ENCODE measurements at places on chromosomes 6 and 20.

GRCh38 chr6:148249679-148250375 lies 92.8 kb upstream of the SASH1 start:
- DNase-seq: no peak

GRCh38 chr20:50224531-50225255 lies 34.1 kb downstream of the CEBPB start:
- no peak for DNase-seq

DNA sequence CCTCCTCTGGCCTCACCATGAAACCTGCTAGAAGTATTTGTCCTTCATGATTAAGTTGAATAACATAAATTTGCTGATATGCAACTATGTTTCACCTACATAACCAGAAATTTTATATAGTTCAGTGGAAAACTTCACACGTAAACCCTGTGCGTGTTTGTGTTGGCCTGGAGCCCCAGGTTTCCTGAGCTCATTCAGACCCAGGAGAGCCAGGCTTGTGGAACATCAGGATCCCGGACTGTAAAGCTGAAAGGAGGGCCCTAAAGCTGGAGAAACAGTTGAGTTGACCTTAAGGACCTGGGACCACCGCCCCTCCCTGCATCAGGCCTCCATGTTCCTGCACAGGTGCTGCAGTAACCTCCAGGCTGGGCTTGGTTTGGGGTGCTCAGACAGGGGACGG lies 3.1 kb upstream of the SPATS1 start:
- DNase-seq: no peak

DNA sequence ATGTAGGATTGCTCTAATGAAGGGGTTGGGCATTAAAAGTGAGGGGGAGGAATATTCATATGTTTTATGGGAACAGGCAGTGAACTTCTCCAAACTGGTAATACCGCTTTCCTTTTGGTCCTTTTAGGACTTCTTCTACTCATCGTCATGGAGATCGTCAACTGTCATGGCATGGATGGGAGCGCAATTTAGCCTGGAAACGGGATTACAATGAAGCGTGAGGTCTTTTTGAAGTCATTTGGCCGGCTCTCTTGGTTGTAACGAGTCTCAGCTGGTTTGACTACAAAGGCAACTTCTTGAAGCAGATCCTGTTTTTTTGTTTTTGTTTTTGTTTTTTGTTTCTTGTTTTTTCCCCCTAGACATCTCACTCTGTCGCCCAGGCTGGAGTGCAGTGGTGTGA lies 1.4 kb upstream of the HLA-E start:
- no peak for DNase-seq
